ENCODE measurements at places on chromosomes 2 and 18.

DNA sequence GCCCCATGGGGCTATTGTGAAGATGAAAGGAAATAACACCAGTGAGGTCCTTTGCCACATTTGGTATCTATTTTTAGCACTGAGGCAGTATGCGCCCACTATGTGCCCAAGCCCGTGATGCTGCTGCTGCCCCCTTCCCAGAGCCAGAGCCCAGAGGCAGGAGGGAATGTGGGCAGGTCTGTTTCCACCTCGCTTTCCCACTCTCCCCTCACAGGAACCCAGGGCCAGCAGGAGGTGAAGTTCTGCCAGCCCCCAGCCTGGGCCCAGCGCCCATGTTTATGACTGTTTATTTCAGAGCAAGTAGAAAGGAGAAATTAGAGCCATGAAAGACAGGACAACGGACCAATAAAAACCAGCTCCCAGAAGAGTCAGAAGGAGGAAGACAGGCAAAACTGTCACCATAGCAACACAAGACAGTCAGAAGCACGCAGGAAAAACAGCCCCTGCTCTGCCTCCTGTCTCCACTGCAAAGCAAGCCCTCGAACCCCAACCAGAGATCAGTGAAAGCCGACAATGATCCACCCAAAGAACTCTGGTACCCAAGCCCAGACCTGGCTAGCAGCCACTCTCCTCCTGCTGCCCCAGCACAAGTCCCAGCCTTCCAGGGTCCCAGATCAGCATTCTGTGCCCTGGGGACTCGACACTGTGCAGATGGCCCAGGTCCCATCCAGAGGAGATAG is 1.4 kb downstream of the CYRIA start:
- DNase-seq, result no peak

- DNase-seq, result no peak
These were observed 16.9 kb downstream of the GPR55 start for GRCh38 chr2:230908092-230908594.

- DNase-seq, result no peak
These were observed 15.8 kb downstream of the HS1BP3 start for GRCh38 chr2:20635113-20635510.

DNA sequence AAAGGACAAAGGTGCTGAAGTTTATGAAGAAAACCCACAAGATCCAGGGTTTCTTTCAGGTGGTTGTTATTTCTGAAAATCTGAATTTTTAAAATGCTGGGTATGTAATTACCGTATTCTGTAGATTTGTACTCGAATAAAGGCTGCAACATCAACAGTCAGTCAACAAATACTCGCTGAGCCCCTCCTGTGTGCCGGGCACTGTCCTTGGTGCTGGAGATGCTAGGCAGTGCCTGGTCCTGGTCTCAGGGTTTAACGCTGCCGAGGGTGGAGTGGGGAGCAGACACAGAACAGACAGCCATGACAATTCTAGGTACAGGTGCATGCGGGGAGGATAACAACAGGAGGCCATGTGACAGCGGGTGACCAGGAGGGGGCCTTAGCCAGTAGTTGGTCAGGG is 27.2 kb upstream of the PDIA6 start:
- DNase-seq, result no peak

GRCh38 chr2:191676790-191677645 is 918 bp upstream of the NABP1 start:
- peak; percentile 39 for DNase-seq

DNA sequence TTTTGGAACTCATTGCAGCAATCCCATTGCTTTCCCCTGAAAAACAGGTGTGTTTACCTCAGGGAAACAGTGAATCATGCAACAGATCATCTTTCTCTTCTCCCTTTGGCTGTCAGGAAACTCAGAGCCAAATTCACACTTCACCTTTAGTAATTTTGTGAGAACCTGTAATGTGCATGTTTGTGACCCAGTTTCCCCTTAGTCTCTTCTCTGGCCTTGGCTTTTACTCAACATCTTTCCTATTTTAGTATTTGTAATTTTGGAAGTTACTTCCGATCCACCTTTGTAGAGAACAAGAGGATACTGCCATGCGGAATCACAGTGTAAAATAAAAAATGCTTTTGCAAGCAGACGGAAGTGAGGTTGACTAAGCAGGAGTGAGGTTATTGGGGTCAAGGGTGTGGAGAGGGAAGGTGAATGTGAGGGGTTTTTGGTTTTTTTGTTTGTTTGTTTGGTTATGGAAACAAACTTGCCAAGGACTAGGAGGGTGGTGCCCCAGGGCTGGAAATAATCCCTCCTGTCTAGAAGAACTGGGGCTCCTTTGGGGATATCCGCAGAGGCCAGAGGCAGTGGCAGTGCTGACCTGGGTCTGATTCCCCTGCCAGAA is 14.0 kb downstream of the ASPRV1 start:
- DNase-seq, result no peak

DNA sequence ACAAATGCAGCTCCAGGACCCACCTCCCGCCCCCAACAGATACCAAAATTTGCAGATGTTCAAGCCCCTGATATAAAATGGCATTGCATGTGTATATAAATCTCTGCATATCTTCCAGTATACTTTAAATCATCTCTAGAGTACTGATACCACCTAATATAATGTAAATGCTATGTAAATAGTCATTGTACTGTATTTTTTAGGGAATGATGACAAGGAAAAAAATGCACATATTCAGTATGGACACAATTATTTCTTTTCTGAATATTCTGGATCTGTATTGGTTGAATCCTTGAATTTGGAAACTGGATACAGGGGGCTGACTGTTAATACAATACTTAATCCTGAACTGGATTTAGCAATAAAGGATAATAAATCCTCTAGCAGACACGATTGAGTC is 67.7 kb downstream of the FRZB start:
- DNase-seq, result no peak

GRCh38 chr2:53969968-53970723 is 647 bp downstream of the PSME4 start:
- peak; percentile 11 for DNase-seq

DNA sequence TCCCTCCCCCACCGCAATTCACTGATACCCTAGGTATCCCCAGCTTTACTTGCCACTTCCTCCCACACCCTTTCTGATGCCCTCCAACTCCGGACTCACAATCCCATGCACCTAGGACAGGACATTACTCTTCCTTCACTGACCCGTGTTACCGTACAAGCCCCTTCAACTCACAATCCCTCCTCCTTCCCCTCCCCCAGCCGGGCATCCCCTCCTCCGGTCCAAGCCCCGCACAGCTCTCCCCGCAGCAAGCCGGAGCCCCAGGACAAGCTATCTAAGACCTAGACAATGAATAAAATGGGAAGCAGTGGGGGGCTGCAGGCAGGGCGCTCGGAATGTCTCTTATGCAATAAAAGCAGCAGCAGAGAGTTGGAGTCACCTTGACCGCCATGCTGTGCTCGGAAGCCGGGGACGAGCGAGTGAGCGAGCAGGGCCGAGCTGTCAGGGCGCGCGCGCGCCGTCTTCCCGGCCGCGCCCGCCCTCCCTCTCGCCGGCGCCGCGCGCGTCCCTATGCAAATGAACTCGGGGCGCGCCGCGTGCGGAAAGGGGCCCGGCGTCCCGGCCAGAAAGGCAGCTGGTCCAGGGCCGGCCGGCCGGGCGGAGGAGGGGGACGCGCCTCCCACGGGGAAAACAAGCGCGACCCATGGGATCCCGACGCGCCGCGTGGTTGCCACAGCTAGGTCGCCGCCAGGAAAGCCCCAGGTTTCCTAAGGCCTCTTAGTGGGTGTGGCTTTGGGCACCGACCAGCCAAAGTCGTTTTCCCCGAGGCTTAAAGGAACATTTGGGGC is at the start of gene SLC25A12:
Gene SLC25A12 (minus strand): TSS at position 421 of the 788 bp plus-strand sequence. CDS start 30 bp downstream, at position 391.
- peak; percentile 78 for DNase-seq

GRCh38 chr2:44844651-44845270 is 96.7 kb upstream of the SIX3 start:
- no peak for DNase-seq

- no peak for DNase-seq
These were observed 5.3 kb upstream of the FLACC1 start for GRCh38 chr2:201362396-201362795.

GRCh38 chr2:240468303-240469238 is 33.1 kb downstream of the GPC1 start:
- DNase-seq, result no peak

DNA sequence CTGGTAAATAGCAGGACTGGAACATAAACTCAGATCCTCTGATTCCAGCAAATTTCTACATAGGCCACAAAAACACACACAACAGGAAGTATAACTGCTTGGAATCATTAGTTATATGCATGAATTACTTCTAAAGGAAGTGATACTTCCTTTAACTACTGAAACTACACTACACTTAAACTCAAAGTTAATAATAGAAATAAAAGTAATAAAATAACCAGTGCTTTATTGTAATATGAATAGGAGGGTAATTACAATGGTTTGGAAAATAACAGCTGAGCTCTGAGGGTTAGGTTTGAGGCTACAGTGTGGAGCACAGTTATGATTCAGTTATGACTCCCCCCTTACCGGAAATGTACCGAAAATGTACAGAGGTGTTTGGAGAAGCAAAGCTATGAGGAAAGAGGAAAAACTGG is 18.5 kb upstream of the POLI start:
- no peak for DNase-seq

DNA sequence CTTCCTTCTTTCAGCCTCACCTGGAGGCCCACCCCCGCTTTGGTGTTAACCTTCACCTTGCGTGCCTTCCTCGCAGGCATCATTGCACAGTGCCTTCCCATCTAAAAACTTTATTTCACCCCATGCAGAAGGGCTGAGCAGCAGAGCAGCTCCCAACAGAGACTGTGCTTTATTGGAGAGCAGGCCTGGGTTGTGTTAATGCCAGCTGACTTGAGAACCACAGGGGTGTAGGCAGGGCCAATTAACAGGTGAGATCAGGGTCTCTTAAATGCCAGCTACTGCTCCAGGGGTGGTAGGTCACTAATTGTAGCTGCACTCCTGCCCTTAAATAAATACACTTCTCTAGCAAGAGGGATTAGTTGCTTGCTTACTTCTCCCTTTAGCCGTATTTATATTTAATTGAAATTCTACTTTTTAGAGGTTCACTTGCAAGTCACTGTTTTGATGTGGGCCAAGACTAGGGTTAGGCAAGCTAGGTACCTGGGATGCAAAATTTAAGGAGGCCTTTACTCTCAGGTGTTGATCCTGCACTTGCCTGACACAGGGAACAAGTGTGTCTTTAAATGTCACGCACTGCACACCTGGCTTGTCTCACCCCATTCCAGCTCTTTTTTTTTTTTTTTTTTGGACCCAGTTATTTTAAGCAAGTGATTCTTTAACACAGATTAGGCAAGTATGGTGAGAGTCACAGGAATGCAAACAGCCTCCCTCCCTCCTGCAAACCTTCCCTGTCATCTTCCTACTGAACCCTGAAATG is 54.5 kb downstream of the LYPD1 start:
- DNase-seq, result no peak

DNA sequence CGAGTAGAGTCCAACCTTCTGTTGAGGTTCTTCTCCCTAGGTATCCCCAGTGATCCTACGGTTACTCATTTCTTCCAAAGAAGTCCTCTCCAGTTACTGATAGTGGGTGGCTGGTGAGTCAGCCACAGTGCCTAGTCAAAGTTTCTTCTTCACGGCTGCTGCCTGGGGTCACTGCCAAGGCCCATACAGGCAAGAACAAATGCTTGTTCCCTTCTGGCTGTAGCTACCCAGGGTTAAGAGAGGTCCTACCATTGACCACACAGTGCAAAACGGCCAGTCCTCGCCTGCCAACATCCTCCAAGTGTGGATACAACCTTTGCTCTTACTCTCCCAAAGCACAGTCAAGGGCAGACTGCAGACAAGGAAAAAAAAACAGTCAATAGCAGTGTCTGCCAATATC is 2.9 kb upstream of the PTPN4 start:
- DNase-seq, result no peak

DNA sequence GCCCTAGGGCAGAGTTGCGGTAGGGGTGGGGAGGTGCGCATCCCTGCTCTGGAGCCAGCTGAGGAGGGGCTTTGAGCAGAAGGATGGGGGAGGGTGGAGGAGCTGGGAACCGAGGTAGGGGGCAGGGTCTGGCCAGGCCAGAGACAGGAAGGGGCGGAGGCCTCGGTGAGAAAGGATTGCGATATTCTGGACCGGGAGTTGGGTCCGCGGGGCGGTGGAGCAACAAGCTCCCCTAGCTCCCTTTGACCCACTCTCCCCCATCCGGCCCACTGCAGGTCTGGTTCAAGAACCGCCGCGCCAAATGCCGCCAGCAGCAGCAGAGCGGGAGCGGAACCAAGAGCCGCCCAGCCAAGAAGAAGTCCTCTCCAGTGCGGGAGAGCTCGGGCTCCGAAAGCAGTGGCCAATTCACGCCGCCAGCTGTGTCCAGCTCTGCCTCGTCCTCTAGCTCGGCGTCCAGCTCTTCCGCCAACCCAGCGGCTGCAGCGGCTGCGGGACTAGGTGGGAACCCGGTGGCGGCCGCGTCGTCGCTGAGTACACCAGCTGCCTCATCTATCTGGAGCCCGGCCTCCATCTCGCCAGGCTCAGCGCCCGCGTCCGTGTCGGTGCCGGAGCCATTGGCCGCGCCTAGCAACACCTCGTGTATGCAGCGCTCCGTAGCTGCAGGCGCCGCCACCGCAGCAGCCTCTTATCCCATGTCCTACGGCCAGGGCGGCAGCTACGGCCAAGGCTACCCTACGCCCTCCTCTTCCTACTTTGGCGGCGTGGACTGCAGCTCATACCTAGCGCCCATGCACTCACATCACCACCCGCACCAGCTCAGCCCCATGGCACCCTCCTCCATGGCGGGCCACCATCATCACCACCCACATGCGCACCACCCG is 4.8 kb downstream of the OTX1 start:
- no peak for DNase-seq

GRCh38 chr2:120489023-120489422 is 143.1 kb downstream of the INHBB start:
- no peak for DNase-seq

DNA sequence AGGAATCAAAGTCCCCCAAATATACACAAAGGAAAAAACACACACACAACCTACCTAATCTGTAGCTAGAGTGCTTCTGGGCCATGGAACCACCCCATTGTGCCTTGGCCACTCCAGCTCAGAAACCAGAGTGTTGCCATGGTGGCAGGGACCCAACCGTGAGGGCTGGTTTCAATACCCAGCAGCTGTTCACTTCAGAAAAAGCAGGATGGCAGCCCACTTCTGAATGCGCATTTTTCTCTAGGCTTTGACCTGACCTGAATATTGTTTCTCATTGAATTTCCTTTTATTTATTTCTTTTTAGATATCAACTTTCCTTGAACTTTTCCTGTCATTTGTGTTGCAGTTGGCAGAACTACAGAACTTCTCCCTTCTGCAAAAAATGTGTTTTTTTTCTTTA is 43.0 kb upstream of the EHBP1 start:
- no peak for DNase-seq

DNA sequence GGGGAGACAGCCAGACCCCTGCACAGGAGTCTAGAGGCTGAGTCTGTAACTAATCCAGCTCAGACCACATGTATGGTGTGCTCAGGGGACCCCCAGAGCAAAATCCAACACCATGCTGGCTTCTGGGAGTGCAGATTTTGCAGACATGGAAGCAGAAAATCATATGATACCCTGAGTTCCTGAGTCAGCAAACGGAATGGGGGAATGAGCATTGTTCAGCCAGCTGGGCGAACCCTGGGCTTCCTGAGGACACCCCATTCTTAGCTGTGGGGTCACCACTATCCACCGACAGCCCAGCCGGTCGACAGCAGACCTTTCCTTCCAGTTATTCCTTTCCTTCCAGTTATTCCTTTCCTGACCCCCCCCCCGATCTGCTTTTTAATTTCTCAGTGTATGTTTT is 322.9 kb downstream of the GBX2 start:
- DNase-seq, result no peak

- DNase-seq, result no peak
These were observed 14.3 kb downstream of the WDSUB1 start for GRCh38 chr2:159272156-159272555.
